ENCODE measurements at places on chromosomes 7 and 10. TPM values are rescaled to one million over a fixed set of nuclear protein-coding genes. Genes with fewer than 3 reads are reported as not detected.

The NKX1-2 gene
- not detected for polyA plus RNA-seq

The USP6NL gene
- polyA plus RNA-seq: 1.3 TPM

The BEND7 gene
- polyA plus RNA-seq: not detected

The FBXO24 gene
- not detected for polyA plus RNA-seq

The TLX1 gene
- polyA plus RNA-seq: not detected

The GRM3 gene
- not detected for polyA plus RNA-seq

The COL28A1 gene
- polyA plus RNA-seq: not detected

The VPS37D gene
- 0.17 TPM for polyA plus RNA-seq

The ZKSCAN1 gene
- 57.9 TPM for polyA plus RNA-seq

The FAM25C gene
- not detected for polyA plus RNA-seq

The FOXP2 gene
- not detected for polyA plus RNA-seq
